T1000 (cell line): ENCODE measurements at places on chromosomes 11 and 22.

- no peak for DNase-seq
Measured at GRCh38 chr11:119453881-119454280, 30.9 kb upstream of the THY1 start.

DNA sequence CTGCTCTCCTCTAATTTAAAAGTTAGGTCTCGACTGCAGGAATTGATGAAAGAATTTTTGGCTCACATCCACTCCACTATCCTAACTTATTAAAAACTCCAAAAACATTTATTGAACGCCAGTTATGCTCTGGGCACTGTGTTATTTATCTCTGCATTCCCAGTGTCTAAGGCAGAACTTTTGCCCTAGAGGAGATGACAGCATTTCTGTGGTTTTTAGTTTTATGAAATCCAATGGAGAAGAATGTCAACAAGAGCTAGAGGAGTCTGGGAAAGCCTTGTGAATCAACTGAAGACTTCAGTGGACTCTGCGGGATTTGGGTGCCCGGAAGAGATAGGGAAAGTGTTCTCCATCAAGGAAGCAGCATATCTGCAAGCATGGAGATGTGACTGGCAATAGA is 217.0 kb upstream of the PGR start:
- no peak for DNase-seq

DNA sequence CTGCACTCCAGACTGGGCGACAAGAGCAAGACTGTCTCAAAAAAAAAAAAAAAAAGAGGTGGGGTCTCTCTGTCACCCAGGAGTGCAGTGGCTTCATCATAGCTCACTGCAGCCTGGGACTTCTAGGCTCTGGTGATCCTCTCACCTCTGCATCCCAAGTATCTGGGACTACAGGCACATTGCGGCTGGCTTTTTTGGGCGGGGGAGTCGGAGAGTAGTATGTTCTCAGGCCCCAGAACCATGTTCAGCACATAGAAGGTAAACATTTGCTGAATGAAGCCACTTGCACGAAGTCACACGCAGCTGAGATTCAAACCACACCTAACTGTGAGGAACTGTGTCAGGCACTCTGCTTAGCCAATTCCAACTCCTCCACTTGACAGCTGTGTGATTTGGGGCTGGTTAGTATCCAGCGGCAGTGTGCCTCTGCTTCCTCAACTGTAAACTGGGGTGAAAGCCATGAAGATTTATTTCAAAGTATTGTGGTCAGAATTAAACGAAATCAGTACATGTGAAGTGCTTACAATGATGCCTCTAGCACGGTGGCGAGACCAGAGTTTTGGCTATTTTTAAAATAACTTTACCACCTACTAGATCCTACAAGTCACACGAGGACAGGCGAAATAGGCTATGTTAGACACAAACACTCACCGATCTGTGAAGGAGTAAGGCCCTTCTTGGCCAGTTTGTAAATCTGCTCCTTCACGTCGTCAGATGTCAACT is 789 bp downstream of the RPS13 start:
- DNase-seq: no peak

GRCh38 chr11:65026810-65027209 is 429 bp upstream of the SNX15 start:
- no peak for DNase-seq
